Activated T-cell treated with anti-CD3 and anti-CD28 coated beads, Interleukin-2, amount 50 U/mL, for 72 hours (primary cell): ENCODE measurements at places on chromosomes 2 and 18. TPM values are rescaled to one million over a fixed set of nuclear protein-coding genes. Genes with fewer than 3 reads are reported as not detected.

Gene GREB1
- total RNA-seq: 2.2 TPM

- no peaks in the 10 kb centered on the region for H3K36me3 ChIP-seq
- no peaks in the 10 kb centered on the region for H3K4me1 ChIP-seq
- no peak overlapping the region for H3K4me3 ChIP-seq
- no peaks in the 10 kb centered on the region for H3K27me3 ChIP-seq
Observed at GRCh38 chr18:6589923-6590322, 139.6 kb upstream of the ARHGAP28 start.

GRCh38 chr2:27730261-27730662 lies 41.3 kb upstream of the MRPL33 start:
- peaks cover 1% of the 10 kb centered on the region for H3K27me3 ChIP-seq
- no peak overlapping the region for H3K27ac ChIP-seq
- DNase-seq: no peak
- H3K36me3 ChIP-seq: peaks cover 2% of the 10 kb centered on the region
- H3K4me3 ChIP-seq: no peak overlapping the region
- peaks cover 29% of the 10 kb centered on the region for H3K4me1 ChIP-seq

- no peaks in the 10 kb centered on the region for H3K27me3 ChIP-seq
- no peaks in the 10 kb centered on the region for H3K4me1 ChIP-seq
- no peak for DNase-seq
- H3K4me3 ChIP-seq: no peak overlapping the region
Observed at GRCh38 chr18:57982372-57983021, 61.5 kb upstream of the NEDD4L start.

DNA sequence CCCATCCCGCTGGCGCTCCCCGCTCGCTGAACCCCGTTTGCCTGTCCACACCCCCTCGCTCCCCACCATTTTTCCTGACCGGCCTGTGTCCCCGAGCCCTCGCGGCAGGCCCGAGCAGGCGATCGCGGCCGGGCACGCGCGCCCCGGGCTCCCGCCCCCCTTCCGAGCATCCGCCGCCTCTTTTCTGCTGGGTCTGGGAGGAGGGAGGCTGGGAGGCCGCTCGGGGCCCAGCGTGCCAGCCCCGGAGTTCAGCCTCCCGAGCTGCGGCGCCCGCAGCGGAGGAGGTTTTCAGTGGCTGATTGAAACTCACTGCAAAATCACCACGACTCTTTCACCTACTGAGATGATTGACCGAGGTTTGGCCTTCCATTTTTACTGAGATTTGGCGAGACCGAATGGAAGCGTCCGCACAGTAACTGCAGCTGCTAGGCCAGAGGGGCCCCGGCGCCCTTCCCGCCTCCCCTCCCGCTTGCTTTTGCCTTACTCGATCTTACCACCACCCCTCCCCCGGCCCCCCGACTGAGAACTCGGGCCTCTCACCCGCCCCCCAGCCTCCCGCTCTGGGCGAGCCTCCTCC lies 4.8 kb downstream of the SOX11 start:
- peaks cover 2% of the 10 kb centered on the region for H3K36me3 ChIP-seq
- H3K27ac ChIP-seq: no peak overlapping the region
- DNase-seq: no peak
- H3K4me1 ChIP-seq: peaks cover 15% of the 10 kb centered on the region
- H3K27me3 ChIP-seq: peaks cover 66% of the 10 kb centered on the region

DNA sequence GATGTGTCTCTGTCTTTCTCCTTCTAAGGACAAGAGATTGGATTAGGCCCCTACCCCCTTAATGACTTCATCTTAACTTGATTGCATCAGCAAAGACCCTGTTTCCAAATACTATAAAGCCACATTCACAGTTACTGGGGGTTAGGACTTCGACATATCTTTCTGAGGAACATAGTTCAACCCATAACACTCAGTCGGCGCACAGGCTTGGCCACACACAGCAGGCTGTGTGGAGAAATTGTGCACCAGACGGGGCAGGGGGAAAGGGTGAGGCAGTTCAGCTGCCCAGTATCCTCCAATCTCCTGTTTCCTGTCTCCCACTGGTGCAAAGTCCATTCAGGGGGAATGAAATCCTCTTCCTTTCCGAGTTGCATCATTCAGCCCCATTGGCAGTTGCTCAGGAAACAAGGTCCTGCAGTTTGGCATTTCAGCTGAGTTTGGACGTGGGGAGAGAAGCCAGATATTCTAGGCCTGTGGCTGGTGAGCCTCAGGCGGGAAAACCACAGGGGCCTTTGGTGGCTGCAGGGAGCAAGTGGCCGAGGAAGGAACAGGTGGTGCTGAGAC lies 9.4 kb upstream of the RAPGEF4 start:
- H3K4me3 ChIP-seq: no peak overlapping the region
- H3K36me3 ChIP-seq: no peaks in the 10 kb centered on the region

DNA sequence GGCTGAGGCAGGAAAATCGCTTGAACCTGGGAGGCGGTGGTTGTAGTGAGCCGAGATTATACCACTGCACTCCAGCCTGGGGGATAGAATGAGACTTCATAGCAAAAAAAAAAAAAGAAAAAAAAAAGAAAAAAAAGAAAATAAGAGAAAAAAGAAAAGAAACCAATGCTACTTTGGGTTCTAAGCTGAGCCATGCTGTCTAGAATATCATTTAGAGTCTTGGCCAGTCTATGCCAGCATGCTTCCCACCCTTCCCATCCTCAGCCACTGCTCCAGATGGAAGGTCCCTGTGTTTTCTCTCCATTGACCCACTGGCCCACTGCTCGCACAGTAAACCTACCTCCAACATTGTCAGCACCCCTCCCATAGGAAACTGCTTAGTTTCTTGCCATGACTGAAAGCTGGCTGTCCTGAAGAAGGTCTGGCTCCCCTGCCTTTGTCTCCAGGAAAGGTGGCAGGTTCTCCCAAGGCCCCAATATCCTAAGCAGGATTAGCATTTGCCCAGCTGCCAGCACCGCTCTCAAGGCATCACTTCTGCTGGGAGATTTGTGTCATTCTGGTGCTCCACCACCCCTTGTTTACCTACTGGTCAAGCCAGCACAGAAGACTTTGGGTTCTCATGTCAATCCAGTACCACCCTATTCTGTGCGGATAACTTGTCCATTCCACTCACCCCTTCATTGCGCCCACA lies 47.3 kb upstream of the PAPOLG start:
- H3K4me1 ChIP-seq: no peaks in the 10 kb centered on the region
- H3K27ac ChIP-seq: no peak overlapping the region
- no peak overlapping the region for H3K4me3 ChIP-seq

DNA sequence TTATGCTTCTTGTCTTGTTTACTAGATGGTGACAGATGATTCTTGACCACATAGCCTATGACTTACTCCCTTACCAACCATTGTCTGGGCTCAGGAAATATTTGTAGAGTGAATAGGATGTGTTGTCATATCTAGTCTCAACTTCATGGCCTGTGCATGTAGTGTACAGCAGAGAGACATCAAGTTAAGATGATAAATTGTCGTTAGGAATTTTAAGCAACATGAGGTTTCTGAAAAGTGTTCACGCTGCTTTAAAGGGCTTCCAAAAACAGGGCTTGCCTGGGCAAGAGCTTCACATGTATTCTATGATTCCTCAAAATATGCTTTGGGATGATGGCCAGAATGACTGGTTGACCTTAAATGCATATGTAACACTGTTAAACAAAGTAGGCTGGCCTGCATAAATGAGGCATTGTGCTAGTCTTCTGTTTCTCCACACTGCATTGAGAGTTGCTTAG lies 424.0 kb downstream of the RND3 start:
- no peaks in the 10 kb centered on the region for H3K4me1 ChIP-seq
- no peak overlapping the region for H3K4me3 ChIP-seq
- H3K27ac ChIP-seq: no peak overlapping the region
- H3K36me3 ChIP-seq: no peaks in the 10 kb centered on the region

Gene SLC5A7
- not detected for total RNA-seq

DNA sequence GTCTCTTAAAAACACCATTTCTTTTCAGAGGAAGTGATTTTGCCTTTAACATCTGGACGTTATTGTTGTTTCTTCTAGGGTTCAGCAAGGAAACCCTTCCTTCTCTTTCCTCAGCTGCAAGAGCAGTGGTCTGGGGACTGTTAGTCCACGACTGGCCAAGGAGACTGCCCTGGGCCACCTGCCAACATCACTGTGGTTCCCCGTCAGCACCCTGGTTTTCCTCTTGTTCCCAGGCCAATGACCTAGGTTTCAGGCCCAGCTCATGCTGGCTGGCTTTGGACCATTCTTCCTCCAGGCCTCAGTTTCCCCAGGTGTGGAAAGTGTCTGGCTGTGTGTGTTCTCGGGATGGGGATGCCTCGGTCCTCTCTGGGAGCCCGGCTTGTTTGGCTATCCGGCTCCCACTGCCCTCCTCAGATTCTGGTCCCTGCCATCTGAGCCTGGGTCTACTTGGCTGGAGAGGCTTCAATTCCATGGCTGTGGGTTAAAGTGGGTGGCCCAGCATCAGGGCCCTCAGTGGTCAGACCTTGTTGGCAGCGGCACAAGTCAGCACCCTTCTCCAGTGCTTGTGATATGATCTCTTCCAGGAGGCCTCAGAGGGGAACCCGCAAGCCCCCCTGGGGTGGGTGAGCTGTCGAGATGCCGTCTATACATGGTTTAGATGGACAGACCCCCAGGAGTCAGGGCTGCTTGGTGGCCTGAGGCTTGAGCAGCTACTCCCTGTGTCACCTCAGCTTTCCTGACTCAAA lies 234.3 kb upstream of the HS6ST1 start:
- H3K4me1 ChIP-seq: no peaks in the 10 kb centered on the region
- no peak for DNase-seq
- H3K27ac ChIP-seq: no peak overlapping the region
- no peak overlapping the region for H3K4me3 ChIP-seq
- no peaks in the 10 kb centered on the region for H3K27me3 ChIP-seq
- H3K36me3 ChIP-seq: no peaks in the 10 kb centered on the region

DNA sequence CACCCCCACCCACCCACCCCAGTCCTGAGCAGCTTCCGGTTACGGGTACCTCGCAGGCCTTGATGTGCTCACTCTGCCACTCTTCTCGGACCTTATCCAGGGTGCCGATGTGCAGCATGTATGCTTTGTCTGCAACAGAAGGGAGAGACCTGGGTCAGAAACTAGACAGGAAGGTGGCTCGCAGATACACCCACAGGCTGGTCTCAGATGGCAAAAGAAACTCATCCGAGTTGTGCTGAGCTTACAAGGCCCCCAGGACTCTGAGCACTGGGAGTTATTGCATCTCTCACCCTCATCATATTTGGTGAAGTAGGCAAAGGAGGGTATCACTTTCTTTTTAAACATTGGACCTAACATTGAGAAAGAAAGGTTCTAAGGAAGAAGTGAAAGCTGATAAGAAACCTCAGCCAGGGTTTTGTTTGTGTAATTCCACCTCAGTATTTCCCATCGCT lies 30.6 kb upstream of the EPG5 start:
- H3K27me3 ChIP-seq: no peaks in the 10 kb centered on the region
- DNase-seq: peak; percentile 34
- peaks cover 10% of the 10 kb centered on the region for H3K36me3 ChIP-seq
- peak overlapping the region; percentile 89 for H3K27ac ChIP-seq

Gene DUSP19
- 2.8 TPM for total RNA-seq

- no peaks in the 10 kb centered on the region for H3K4me1 ChIP-seq
- no peaks in the 10 kb centered on the region for H3K27me3 ChIP-seq
- H3K4me3 ChIP-seq: no peak overlapping the region
- DNase-seq: no peak
- H3K27ac ChIP-seq: no peak overlapping the region
Observed at GRCh38 chr2:193542762-193543161, 1348.0 kb upstream of the TMEFF2 start.
